ENCODE measurements at places on chromosomes 11 and 22. TPM values are rescaled to one million over a fixed set of nuclear protein-coding genes. Genes with fewer than 3 reads are reported as not detected.

- ATAC-seq: no peak
These were observed 3.3 kb upstream of the GCAT start for GRCh38 chr22:37804352-37804880.

The GNG3 gene
- total RNA-seq: not detected

- no peak for ATAC-seq
These were observed at the start of gene KRTAP5-5 for GRCh38 chr11:1629326-1630185. TSS of gene KRTAP5-5 (plus strand) at chr11:1629775. CDS start at chr11:1629841, 66 bp downstream.

GRCh38 chr11:121808096-121808495, 307.9 kb downstream of the BLID start:
- ATAC-seq: no peak
